ENCODE measurements at places on chromosomes 13 and 19. TPM values are rescaled to one million over a fixed set of nuclear protein-coding genes. Genes with fewer than 3 reads are reported as not detected.

GRCh38 chr19:29308977-29309590 lies 96.1 kb upstream of the UQCRFS1 start:
- no peak for DNase-seq

DNA sequence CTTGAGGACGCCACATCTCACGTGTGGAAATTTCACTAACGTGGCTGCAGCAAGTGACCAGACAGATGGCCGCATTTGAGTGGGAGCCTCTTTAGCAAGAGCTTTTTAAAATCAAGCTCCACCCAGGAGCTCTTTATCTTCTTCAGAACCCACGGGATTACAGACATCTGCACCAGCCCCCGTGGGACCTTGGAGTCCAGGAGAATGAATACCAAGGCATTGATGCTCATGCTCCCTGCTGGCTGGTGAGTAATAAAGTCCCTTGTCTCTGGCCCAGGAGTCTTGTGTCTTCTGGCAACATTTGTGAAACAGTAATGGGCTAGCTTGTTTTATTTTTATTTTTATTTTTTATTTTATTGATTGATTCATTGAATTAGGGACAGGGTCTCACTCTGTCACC lies 64.4 kb downstream of the TRPM4 start:
- DNase-seq = no peak

DNA sequence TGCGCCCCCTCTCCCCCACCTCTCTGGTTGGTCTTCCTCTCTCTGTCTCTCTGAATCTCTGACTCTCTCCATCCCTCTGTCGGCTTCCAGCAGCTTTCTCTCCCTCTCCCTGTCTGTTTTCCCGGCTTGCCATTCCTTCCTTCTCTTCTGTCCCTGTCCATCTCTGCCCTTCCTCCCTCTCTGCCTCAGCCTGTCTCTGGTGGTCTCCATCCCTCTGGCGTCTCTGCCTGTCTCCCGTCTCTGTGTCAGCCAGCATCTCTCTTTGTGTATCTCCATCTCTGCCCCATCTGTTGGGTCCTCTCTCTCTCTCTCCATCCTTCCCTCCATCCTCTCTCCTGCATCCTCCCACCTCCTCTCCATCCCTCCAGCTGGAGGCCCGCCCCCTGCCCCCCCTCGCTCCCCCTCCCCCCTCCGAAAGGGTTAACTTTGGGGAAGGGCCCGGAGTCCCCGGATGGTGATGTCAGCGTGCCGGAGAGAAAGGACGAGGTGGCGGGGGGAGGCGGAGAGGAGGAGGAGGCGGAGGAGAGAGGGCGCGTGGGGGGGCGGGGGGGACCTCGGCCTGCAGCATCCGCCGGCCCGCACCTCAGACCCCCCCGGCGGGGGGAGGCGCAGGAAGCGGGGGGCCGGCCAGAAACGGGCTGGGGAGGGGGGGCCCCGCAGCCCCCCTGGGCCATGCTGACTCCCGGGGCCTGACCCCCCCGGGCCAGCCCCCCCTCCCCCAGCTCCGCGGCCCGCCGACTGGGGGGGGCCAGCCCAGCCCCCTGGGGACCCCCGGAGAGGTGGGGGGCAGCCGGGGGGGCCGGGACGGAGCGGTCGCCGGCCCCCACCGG lies at the start of gene BRSK1:
BRSK1 (plus strand) TSS at position 450 of the 830 bp plus-strand sequence. CDS start 446 bp downstream, outside the sequence.
- peak; percentile 65 for DNase-seq

GRCh38 chr13:52737451-52737850 lies 2.2 kb downstream of the CNMD start:
- DNase-seq = no peak

DNA sequence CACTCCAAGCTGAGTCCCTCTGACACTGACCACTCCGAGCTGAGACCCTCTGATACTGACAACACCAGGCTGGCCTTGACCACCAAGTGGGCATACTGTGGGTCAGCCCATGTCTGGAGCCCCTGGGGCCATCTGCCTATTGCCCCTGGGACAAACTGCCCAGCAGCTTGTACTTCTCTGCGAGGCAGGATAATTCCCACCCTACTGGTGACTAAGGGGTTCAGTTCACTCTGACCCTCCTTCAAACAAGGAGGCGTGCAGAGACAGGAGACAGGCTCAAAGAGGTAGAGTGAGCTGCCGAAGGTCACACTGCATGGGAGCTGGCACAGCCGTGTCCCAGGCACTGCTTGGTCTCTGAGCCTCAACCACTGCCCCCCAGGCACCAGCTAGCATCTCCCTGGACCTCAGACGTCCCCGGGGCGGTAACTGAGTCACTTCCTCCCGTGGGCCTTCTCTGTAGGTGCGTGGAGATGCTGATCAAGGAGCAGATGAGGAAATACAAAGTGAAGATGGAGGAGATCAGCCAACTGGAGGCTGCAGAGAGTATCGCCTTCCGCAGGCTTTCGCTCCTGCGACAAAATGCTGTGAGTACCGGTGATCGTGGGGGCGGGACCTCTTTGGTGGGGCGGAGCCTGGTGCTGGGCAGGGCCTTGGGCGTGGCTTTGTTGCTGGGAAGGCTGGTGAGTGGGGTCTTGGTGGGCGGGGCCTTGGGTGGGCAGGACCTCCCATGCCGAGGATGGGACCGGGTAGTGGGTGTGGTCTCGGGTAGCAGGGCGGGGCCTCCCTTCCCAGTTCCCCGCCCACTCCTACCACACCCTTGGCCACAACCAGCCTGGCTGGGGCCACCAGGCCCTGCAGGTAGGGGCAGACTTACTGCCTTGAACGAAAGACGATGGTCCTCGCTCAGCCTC lies 5.8 kb upstream of the USE1 start:
- DNase-seq = peak; percentile 31

DNA sequence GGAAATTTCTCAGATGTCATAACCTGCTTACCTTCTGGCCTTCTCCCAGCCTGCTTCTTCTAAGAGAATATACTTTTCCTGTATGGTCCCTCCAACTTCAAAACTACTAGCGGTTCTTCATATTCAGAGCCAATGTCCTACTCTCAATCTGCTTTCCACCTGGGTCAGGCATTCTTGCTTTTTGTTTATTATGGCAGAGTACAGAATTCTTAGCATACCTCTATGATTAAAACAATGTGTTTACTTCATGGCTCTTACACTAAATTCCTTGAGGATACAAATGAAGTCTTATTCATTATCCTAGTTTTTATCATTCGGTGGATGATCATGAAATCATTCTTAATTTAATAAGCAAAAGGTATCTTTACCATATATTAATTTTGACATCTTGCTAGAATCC lies 484.2 kb upstream of the SLITRK1 start:
- DNase-seq = no peak

DNA sequence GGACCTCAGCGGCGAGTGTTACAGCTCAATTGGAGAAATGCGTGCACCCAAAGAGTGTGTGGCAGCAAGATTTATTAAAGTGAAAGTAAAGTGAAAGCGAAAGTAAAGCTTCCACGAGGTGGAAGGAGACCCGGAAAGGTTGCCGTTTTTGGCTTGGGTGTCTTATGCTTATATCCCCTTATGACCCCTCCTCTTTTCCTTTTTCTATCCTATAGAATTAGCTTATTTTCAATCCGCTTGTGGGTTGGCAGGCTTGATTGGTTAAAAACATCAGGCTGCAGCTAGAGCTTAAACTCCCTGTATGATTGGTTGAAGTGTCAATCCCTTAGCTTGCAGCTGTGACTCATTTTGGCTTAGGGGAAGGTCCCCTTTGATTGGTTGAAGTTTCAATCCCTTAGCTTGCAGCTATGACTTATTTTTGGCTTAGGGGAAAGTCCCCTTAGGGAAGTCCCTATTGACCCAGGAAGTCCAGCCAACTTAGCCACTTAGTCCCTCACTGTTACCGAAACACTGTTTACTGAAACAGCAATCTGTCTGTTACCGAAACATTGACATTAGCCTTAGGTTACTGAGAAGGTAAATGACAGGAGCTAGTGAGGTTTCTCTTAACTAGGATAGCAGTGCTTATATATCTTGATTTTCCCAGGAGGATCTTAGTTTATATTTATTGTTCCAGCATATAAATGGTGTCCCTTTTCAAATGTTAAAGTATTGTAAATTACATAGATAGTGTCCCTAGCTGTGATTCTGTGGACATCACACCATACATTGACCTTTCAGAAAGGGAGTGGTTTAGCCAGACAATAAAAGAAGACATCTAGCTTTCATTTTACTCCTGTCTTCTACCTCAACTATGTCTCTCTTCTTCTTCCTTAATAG lies 575.8 kb downstream of the DACH1 start:
- DNase-seq = no peak

The CGB3 gene
- total RNA-seq = not detected

The ATP8B3 gene
- total RNA-seq = 1.5 TPM

The MICOS13 gene
- total RNA-seq = 23.2 TPM

The KIR2DL3 gene
- total RNA-seq = not detected

The ZNF536 gene
- total RNA-seq = 18.7 TPM

All from neural crest cell (in vitro differentiated cells).